AG04450 (cell line): ENCODE measurements at places on chromosomes 5 and 9. TPM values are rescaled to one million over a fixed set of nuclear protein-coding genes. Genes with fewer than 3 reads are reported as not detected.

DNA sequence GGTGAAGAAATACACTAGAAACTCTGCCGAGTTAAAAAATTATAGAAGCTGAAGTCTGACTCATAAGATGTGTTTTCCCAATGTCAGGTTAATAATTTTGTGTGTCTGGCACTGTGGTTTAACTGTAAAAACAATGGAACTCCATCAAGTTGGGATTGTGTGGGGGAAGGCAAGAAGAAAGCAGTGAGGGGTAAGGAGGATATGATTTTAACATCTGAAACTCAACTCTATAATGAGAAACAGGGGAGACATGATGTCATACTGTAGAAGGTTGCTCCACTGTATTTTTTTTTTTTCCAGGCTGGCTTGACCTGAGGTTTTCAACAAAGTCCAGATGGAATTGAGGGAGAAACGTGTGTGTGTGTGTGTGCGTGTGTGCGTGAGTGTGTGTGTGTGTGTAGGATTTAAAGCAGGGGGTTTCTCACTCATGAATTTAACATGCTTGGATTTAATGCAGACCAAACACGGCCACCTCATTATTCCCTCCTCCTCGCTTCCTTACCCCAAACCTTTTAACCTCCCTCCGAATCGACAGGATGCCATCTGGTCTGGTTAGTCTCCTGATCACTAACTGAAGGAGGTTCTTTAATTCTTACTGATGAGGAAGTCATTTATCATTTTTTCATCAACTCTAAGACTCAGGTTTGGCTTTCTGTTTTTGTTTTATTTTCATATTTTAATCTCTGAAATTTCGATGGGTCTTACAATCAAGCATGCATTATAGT is 140.2 kb upstream of the LPAR1 start:
- DNase-seq: peak; percentile 84

- no peak for DNase-seq
Measured at GRCh38 chr9:127011772-127012171, 97.2 kb downstream of the RALGPS1 start.

GRCh38 chr5:125179612-125180011 is 433.2 kb upstream of the ZNF608 start:
- no peak for DNase-seq

The PRDM12 gene
- polyA plus RNA-seq: not detected in 2 replicates

The PCDHGA6 gene
- polyA plus RNA-seq: 4.7 and 4.8 TPM in 2 replicates
